Articular chondrocyte of knee joint (primary cell): ENCODE measurements at places on chromosomes 12 and 14. TPM values are rescaled to one million over a fixed set of nuclear protein-coding genes. Genes with fewer than 3 reads are reported as not detected.

Gene DACT1
- total RNA-seq = 4.1 and 6.7 TPM in 2 replicates

Gene POTEG
- total RNA-seq = not detected in 2 replicates

Gene KRT72
- total RNA-seq = not detected in 2 replicates

Gene CDH24
- total RNA-seq = 4.1 and 4.6 TPM in 2 replicates

Gene CCDC59
- 48.0 and 52.8 TPM in 2 replicates for total RNA-seq

Gene P2RX2
- not detected in 2 replicates for total RNA-seq

Gene DUSP16
- 7.7 and 10.7 TPM in 2 replicates for total RNA-seq

Gene GZMB
- total RNA-seq = not detected in 2 replicates
